ENCODE measurements at places on chromosomes 7 and 10.

GRCh38 chr10:133357285-133358161 is at the start of gene FUOM:
Gene FUOM (minus strand): TSS chr10:133358019. CDS start chr10:133358007, 12 bp downstream.
- H3K36me3 ChIP-seq, result peaks cover 13% of the 10 kb centered on the region
- peaks cover 11% of the 10 kb centered on the region for H3K4me1 ChIP-seq
- peak; percentile 77 for DNase-seq
- no peak within 1 kb of the TSS for H3K27ac ChIP-seq
- peak within 1 kb of the TSS; percentile 74 for H3K4me3 ChIP-seq

DNA sequence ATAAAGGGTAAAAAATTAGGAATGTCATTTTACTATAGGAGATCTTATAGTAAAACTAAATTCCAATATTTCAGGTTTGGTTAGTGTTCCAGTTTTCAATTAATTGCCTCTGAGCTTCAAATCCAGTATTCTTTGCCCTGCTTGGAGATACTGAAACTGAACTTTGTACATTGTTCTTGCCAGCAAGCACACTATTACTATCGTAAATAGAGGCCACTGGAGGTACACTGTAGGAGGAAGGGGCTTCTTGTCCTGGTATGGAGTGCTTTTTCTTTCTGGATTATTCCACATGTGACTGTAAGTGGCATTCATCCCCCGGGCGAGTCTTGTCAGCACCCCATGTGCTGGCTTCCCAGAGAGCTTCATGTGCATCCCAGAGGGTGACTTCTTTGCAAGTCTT is 234.7 kb upstream of the PTPRZ1 start:
- no peak overlapping the region for H3K4me3 ChIP-seq
- H3K27me3 ChIP-seq, result no peaks in the 10 kb centered on the region
- H3K27ac ChIP-seq, result no peak overlapping the region
- DNase-seq, result no peak

- peak overlapping the region; percentile 34 for H3K27ac ChIP-seq
- H3K27me3 ChIP-seq, result peaks cover 6% of the 10 kb centered on the region
- peaks cover 41% of the 10 kb centered on the region for H3K4me1 ChIP-seq
- no peak for DNase-seq
- H3K4me3 ChIP-seq, result no peak overlapping the region
- no peaks in the 10 kb centered on the region for H3K36me3 ChIP-seq
Measured at GRCh38 chr10:131685007-131685406, 215.8 kb upstream of the PPP2R2D start.

GRCh38 chr10:49230004-49230403 is 41.8 kb upstream of the TMEM273 start:
- no peak overlapping the region for H3K4me3 ChIP-seq
- H3K4me1 ChIP-seq, result peaks cover 5% of the 10 kb centered on the region
- H3K36me3 ChIP-seq, result no peaks in the 10 kb centered on the region
- DNase-seq, result no peak

GRCh38 chr10:47311193-47311931 is 10.9 kb upstream of the GDF2 start:
- no peak overlapping the region for H3K27ac ChIP-seq
- no peak overlapping the region for H3K4me3 ChIP-seq
- peaks cover 7% of the 10 kb centered on the region for H3K27me3 ChIP-seq
- H3K36me3 ChIP-seq, result no peaks in the 10 kb centered on the region
- peaks cover 4% of the 10 kb centered on the region for H3K4me1 ChIP-seq
- DNase-seq, result no peak

GRCh38 chr10:72370201-72370722 is 15.5 kb upstream of the DNAJB12 start:
- H3K4me3 ChIP-seq, result no peak overlapping the region
- H3K36me3 ChIP-seq, result peaks cover 27% of the 10 kb centered on the region
- no peak for DNase-seq
- peak overlapping the region; percentile 59 for H3K27ac ChIP-seq

Measured in nephron progenitor cell (in vitro differentiated cells).